MG63 (cell line): ENCODE measurements at places on chromosomes 5 and 9. TPM values are rescaled to one million over a fixed set of nuclear protein-coding genes. Genes with fewer than 3 reads are reported as not detected.

DNA sequence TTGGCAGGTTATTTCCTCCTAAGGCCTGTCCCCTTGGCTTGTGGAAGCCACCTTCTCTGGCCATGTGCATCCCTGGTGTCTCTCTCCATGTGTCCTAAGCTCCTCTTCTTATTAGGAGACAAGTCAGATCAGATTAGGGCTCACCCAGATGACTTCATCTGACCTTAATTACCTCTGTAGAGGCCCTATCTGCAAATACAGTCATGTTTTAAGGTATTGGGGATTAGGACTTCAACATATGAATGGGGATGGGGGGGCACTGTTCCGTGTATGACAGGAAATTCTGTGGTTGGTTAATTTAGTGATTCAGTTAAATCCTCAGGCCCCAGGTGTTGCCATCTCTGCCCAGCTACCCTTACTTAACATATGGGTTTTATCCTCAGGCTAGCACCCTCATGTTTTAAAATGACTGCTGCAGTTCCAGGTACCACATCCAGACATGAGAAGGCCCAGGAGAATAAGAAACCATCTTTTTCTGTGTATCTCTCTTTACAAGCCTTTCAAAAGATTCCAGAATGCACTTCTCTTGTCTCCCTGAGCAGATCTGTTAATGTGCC, 51.9 kb upstream of the RAI14 start:
- DNase-seq, result no peak

GRCh38 chr5:68875351-68875750, 218.5 kb upstream of the SLC30A5 start:
- DNase-seq, result no peak

GRCh38 chr5:5080790-5081189, 59.3 kb upstream of the ADAMTS16 start:
- DNase-seq, result no peak

DNA sequence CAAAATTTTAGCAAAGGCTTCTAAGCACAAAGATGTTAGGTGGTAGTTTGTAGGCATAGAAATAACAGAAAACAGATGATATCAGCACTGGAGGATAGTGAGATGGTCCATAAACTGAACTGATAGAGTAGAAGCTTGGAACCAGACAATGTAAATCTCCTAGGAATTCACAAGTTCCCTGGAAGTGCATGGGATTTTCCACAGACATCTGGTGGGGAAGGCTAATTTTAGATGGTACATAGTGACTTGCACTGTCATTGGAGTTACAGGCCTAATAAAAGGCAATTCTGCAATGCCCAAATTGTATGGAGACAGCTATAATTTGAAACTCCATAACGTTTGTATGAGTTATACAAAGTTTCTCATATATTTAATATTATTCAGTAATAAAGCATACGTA, 653.0 kb upstream of the MEF2C start:
- no peak for DNase-seq

DNA sequence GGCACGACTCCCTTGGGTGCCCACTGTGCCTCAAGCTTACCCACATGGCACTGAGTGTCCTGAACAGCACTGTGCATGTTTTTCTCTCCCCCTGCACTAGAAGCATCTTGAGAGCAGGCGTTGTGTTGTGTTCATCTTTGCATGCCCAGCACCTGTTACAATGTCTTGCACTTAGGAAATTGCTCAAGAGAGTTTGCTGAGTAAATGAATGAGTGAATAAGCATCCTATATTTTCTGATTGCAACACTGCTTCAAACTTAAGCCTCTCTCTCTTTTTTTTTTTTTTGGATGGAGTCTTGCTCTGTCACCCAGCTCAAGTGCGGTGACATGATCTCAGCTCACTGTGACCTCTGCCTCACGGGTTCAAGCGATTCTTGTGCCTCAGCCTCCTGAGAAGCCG, 94.5 kb downstream of the LMNB1 start:
- no peak for DNase-seq

Gene AP3B1
- 41.1 and 49.8 TPM in 2 replicates for total RNA-seq

GRCh38 chr5:82275216-82275664, 2.9 kb downstream of the RPS23 start:
- DNase-seq, result no peak

- no peak for DNase-seq
Observed at GRCh38 chr5:160298189-160298588, 14.2 kb downstream of the CCNJL start.

- DNase-seq, result peak; percentile 81
Observed at GRCh38 chr9:16154521-16155078, 601.8 kb downstream of the CCDC171 start.

Gene IFNB1
- total RNA-seq, result 0.81 and 4.1 TPM in 2 replicates

DNA sequence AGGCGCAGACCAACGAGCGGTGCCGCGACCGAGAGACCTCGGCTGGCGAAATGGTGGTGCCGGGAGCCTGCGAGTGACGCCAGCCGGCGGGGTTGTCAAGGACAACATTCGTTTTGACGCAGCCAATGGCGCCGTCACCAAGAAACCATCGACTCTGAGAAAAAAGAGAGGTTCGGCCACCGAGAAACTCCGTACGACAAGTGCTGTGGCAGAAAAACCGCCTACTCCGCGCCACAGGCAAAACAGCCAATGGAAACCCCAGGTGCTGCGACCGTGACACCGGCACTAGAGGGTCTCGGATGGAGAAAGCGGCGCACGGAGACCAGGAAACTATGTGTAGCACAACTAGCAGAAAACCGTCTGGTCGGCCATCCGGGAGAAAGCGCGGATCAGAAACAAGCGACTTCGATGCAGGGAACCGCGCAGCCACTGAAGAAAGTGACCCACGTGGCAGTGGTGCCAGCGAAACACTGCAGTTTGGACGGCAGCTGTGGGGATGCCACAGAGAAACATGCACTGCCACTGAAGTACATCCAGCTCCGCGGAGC, 88.8 kb downstream of the ANXA2R start:
- no peak for DNase-seq

- DNase-seq, result no peak
Observed at GRCh38 chr5:123450114-123450513, 26.9 kb upstream of the CEP120 start.

DNA sequence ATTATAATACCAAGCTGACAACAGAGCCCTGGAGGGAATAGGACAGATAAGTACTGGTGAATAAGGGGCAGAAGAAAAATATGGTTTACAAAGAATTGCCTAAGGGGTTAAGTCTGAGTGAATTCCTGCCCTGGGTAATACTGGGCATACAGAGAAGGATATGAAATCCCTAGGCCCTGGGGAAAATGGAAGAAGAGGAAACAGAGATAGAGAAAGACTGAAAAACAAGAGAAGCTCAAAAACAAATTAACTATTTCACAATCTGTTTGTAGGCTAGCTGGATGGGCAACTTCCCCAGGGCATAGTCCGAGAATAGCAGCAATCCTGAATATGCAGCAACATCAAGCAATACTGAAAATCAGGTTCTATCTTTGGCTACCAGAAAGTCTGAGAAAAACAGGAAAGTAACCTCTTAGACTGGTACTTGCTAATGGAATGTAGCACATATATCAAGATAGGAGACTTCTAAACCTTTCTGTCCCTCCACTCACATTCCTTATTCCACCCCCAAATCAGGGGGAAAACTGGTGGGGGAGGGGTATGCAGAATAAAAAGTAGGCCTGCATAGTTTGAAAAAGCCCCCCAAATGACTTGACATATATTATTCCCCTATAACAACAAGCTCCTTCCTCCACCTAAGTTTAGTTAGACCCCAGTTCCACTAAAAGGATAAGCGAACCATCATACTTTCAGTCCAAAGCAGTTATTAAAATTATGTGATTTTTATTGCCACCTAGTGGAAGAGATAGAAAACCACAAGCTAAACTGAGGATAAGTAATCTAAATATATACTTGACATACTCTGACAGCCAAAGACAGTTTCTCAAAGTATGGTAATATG, 20.6 kb downstream of the SLC38A9 start:
- DNase-seq, result no peak

- no peak for DNase-seq
Observed at GRCh38 chr5:82601861-82602260, 323.7 kb upstream of the RPS23 start.

GRCh38 chr5:111159845-111160244, 64.3 kb upstream of the CAMK4 start:
- DNase-seq, result no peak

GRCh38 chr9:94148419-94148818, 64.2 kb downstream of the PTPDC1 start:
- no peak for DNase-seq

- no peak for DNase-seq
Observed at GRCh38 chr9:107600060-107600573, 110.5 kb upstream of the KLF4 start.

Gene FBXL7
- 9.4 and 17.9 TPM in 2 replicates for total RNA-seq

DNA sequence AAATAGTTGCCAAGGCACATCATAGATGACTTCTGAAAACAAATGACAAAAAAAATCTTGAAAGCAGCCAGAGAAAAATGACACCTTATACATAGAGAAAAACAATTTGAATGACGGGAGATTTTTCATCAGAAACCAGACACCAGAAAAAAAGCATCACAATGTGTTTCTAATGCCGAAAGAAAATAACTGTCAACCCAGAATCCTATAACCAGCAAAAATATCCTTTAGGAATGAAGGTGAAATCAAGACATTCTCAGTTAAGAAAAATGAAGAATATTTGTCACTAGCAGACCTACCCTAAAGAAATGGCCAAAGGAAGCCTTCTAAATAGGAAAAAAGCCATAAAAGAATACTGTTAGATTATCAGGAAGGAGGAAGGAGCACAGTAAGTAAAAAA, 54.0 kb downstream of the SPTLC1 start:
- DNase-seq, result no peak

Gene MAN1B1
- total RNA-seq, result 77.1 and 83.1 TPM in 2 replicates

Gene SLC28A3
- not detected in 2 replicates for total RNA-seq

Gene GABRB2
- not detected in 2 replicates for total RNA-seq

DNA sequence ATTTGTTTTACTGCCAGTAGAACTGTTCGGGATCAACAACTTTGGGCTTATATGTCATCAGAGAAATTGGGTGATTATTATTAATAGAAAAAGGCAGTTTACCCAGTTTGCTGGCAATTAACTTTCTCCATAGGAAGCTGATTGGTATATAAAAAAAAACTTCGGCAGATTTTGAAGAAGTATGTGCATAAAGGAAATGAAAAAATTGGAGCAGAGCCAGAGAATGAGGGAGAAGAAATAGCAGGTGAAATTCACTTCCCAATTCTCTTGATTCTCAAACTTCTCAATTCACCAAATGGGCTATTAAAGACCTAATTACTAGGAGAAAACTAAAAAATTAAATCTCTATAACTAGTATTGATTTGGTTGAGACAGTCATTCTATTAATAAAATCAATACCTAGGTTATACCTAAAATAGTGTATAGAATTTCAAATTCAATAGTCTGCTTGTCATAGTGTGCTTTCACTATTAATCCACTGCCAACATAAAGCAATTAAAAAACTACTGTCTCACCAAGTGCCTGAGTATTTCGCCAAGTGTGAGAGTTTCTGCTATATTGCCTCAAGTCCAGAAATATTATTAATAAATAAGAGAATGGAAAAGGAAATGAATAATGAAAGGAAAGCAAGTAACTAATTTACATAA, 47.5 kb downstream of the STX17 start:
- DNase-seq, result no peak

Gene RPL37
- 134 and 523 TPM in 2 replicates for total RNA-seq

DNA sequence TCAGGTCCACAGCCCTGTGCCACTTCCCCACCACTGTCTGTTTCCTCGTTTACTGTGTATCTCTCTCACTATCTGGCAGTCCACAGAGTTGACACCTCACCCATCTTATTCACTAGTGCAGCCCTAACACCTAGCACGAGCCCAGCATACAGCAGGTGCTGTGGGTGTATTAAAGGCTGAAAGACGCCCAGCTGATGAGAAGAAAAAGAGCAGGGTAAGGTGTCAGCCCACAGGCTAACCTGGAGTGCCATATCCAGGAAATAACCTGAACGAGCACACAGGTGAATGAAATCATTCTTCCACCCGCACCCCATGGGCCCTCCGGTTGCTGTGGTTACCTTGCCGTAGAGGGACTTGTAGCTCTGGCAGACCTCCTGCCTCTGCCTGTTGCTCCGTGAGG, 18.6 kb downstream of the ANXA6 start:
- DNase-seq, result no peak

Gene GZMA
- not detected in 2 replicates for total RNA-seq

DNA sequence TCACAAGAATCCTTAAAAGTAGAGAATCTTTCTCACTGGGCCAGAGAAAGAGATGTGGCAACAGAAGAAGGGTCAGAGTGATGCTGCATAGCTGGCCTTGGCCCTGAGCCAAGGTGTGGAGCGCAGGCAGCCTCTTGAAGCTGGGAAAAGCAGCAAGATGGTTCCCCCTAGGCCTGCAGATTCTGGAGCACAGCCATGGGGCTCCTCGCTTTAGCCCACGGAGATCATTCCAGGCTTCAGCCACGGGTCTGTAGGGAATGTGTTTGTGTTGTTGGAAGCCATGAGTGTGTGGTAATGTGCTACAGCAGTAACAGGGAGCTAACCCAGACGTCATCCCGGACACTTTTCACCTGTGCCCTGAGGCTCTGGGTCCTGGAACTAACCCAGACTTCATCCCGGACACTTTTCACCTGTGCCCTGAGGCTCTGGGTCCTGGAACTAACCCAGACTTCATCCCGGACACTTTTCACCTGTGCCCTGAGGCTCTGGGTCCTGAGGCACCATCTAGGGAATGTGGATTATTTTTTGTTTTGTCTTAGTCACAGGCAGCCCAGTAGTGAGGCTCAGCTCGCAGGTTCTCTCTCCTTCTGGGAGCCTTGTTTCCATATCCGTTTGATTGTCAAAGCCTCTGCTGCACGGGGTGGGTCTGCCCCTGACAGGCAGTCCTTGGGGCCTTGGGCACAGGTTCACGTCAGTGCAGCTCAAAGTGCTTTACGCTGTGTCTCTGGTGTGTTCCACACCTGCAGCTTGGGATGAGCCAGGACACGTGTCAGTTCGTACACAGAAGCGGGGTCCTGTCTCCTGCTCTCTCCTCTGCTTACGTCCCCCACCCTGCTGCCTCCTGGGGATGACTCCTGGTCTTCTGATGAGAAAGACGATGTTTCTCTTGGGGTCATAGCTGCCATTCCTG, 56.3 kb upstream of the EXOC3 start:
- no peak for DNase-seq

Gene GABRA6
- not detected in 2 replicates for total RNA-seq

GRCh38 chr5:81067406-81067805, 107.2 kb downstream of the RASGRF2 start:
- DNase-seq, result no peak

Gene SH3GLB2
- total RNA-seq, result 36.7 and 42.7 TPM in 2 replicates

DNA sequence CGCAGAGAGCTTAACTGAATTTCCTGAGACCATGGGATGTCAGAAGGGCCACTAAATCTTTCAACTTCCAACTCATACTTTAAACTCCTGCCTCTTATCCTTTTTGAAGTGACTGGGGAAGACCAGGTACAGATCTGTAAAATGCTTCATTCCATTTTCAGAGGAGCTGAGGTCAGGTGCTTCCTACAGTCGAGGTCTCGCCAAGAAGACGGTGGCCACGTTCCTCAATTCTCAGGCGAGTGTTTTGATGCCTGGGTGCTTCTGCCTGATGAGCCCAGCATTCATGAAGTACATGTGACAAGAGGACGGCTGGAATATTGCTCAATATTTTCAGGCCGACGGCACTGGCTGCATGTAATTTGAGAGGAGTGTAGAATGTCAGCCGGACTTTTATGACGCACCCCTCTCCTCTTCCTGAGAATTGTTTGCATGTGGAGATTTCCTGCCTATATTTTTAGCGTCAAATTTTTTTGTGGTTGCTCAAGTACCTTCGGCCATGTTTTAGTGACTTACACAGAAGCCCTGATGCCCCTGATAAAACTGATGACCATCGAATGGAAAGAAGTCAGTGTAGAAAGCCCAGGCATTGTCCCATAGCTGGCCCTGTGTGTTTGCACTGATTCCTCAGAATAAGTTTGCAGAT, 38.8 kb upstream of the GLRX start:
- peak; percentile 90 for DNase-seq

- peak; percentile 89 for DNase-seq
Observed at GRCh38 chr9:109179801-109180523, 12.9 kb upstream of the FRRS1L start.
